Fibroblast of upper back skin (primary cell): ENCODE measurements at places on chromosomes 3 and 15.

DNA sequence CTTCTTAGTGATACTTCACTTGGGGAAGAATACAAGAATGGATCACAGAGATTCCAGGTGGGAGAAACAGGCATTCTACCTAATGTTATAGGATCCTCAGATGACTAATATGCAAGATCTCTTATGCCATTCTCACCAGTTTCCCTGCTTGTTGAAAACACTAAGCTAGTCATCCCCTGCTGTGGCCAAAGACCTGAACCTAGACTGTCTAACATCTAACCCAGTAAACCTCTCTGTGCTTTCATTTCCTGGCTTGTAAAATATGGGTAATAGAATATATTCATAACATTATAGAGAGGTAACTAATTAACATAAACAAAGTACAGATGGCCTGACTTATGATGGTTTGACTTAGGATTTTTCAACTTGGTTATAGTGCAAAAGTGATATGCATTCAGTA lies 776.3 kb downstream of the TUSC7 start:
- no peak for DNase-seq

DNA sequence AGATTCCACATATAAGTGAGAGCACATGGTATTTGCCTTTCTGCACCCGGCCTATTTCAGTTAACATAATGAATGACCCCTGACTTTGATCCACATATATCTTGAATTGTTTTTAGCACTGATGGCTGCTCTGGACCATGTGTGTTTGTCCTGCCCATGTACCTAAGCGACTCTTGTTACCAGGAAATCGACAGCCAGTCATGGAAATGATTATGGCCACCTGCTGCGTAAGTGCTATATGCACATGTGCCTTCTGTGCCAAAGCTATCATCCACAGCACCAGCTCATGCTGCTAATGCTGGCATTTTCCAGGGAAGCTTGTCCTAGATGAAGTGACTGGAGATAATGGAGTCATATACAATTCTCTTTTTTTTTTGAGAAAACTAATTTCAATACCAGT lies 103.7 kb downstream of the PEX5L start:
- DNase-seq, result no peak

GRCh38 chr15:69853544-69853951 lies 244.2 kb downstream of the TLE3 start:
- peak; percentile 90 for DNase-seq

DNA sequence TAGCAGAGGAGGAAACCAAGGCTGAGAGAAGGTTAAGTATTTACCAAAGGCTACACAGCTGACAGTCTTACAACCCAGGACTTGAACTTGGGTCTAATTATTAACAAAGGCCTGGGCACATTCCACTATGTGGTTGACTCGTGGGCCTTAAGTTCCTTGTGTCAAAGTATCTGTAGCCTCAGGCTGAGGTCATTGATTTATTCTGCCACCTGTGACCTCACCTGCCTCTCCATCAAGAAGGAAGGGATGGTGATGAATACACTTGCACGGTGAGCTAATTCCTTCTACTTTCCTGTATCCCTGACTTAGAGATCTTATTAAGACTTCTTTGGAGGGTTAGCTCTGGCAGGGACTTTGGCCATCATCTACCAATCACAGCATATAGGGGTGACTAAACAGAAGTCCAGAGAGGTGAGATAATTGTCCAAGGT lies 19.9 kb upstream of the LRRC58 start:
- DNase-seq, result no peak

DNA sequence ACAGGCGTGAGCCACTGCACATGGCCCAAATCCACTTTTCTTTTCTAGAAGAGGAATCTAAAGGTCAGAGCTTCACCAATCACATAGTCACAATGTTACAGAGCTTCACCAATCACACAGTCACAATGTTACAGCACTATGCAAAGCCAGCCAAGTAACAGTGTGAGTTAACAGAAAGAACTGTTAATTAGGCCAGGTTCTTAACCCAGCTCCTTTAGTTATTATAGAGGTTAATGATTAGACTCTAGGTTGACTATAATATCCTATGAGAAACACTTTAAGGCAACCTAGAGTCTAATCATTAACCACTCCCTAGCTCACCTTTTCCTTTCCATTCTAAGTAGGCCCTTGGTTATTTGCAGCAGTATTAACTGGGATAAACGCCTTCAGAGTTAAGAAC lies 54.0 kb downstream of the TASOR start:
- DNase-seq, result no peak

- no peak for DNase-seq
Measured at GRCh38 chr3:188219147-188219546, 65.2 kb downstream of the LPP start.

DNA sequence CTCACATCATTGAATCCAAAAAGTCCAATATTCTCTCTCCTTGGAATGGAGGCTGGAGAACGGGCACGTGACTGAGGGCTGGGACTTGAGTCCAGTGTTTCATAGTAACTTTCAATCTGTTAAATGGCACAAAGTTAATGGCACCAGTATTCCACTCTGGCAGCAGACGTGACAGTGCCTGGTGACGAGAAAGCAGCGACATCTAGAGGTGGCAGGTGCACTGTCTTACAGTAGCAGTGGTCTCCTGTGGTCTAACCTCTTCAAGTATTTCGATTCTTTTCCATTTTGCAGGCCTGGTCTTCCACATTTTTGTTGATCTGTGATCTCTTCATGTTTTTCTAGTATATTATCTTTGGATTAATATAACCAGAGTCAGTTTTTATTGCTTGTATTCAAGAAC lies 107.1 kb downstream of the OXSM start:
- DNase-seq, result no peak

DNA sequence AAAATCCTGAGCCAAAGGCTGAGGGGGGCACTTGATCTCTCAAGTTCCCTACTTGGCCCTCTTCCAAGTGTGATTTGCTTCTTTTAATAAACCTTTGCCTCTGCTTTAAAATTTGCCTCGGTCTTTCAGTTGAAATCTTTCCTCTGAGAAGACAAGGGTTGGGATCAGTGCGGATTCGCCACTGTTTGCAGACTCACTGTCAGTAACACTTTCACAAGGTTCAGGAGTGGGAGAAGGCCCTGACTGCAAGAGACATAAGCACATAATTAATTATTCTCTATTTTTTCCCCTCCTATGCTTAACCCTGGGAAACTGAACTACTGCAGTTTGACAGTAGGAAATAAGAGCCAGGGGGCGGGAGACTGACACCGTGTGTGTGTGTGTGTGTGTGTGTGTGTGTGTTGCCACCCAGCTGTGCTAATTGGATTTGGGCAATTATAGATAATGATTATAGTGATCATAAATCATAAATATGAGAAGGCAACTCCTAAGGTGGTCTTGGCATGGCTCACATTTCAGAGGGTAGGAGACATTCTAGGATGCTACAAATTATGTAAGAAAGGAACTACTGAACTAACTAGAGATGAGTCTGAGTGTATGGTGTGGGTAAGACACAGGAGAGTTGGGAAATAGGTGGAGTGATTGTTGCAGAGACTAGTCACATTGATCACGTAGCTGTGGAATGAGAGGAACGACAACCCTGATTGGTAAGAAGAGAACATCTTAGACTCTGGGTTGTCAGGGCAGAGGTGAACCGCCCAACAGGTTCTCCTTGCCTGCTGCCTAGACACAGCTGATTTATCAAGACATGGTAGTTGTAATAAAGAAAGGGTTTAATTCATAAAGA lies 5.5 kb upstream of the ZNF662 start:
- DNase-seq, result no peak

- no peak for DNase-seq
Measured at GRCh38 chr3:54262541-54262940, 140.2 kb downstream of the CACNA2D3 start.

DNA sequence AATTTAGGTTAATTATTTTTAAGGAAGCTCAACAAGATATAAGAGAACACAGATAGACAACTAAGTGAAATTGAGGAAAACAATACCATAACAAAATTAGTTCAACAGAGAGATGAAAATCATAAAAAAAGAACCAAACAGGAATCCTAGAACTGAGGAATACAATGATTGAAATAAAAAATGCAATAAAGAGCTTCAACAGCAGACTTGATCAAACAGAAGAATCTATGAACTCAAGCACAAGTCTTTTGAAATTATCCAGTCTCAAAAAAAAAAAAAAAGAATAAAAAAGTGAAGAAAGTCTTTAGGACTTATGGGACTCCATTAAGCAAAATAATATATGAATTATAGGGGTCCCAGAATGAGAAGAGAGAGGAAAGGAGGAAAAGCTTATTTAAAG lies 42.0 kb upstream of the GNB4 start:
- no peak for DNase-seq

DNA sequence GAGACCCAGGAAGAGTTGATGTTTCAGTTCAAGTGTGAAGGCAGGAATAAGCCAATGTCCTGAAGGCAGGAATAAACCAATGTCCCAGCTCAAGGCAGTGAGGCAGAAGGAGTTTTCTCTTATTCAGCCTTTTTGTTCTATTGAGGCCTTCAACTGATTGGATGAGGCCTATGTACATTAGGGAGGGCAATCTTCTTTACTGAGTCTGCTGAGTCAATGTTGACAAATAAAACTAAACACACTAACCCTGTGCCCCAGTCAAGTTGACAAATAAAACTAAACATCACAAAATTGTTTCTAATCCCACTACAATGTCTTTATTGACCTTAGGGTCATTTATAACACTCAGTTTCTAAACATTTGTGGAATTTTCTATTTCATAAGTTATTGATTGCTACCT lies 100.0 kb downstream of the CACNA2D3 start:
- no peak for DNase-seq

DNA sequence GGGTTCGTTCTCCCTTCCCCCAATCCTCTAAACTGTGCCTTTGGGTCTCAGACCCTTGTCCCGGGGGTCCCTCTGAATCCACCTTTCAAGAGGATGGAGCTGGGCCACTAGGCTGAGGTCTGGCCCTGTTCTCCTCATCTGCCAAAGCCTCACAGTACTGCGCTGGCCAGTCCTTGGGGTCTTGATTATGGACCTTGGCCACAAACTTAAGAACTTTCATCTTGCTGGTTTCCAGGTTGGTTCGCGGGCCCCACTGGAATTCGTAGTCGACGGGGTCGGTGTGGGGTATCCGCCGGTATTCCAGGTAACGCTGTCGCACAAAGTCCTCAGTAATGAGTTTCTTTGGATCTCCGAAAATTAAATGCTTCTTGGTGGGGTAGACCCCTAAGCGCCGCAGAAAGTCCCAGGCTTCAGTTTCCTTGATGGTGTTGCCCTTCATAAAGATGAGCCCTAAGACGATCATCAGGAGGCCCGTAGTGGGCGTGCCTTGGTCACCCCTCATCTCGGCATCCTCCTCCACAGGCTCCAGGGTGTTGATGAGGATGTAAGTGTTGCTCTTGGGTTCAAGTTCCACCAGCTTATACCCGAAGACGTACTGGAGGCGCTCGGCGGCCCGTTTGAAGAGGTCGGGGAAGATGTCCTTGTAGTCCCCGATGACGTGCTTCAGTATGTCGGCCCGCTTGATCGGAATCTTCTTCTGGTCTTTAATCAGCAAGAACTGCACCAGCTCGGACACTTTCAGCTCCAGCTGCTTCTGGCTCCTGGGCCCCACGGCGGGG lies 727 bp downstream of the NSMCE3 start:
- DNase-seq, result peak; percentile 28

- no peak for DNase-seq
Measured at GRCh38 chr3:11059799-11060115, 67.2 kb downstream of the SLC6A1 start.

- DNase-seq, result peak; percentile 49
Measured at GRCh38 chr3:115986555-115987207, 363.4 kb downstream of the GAP43 start.

- DNase-seq, result no peak
Measured at GRCh38 chr15:65773386-65774111, 18.5 kb downstream of the DENND4A start.

DNA sequence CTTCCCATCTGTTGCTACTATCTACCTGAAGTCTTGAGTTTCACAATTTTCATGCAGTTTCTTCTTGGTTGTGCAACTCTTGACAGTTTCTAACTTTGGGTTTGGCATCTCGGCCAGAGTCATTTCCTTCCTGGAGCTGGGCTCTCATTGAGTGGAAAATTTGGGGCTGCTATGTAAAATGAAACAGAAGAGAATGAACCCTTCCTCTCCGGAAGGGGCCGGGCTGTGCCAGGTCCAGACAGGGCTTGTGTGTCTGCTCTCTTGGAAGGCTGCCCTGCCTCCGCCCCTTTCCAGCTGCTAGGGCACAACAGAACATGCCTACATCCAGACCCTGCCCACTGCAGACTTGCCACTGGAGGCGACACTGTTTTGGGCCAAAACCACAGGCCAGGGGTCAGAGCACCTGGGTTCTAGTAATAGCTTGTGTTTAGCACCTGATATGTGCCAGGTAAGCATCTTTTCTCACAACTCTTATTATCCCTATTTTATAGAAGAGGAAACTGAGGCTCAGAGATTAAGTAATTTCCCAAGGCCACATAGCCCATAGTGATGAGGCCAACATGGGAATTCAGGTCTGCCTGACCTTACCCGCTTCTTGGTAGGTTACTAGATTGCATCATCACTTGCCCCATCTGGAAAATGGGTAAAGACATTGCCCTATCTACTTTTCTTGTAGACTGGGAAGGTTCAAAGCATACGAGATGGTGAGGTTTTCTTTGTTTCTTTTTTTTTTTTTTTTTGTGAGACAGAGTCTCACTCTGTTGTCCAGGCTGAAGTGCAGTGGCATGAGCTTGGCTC lies 25.0 kb downstream of the IRAK2 start:
- no peak for DNase-seq

- no peak for DNase-seq
Measured at GRCh38 chr3:112413074-112413473, 80.1 kb downstream of the CD200 start.

- DNase-seq, result no peak
Measured at GRCh38 chr3:161607056-161607455, 110.4 kb downstream of the OTOL1 start.

- DNase-seq, result no peak
Measured at GRCh38 chr3:61450866-61451265, 110.5 kb upstream of the PTPRG start.

DNA sequence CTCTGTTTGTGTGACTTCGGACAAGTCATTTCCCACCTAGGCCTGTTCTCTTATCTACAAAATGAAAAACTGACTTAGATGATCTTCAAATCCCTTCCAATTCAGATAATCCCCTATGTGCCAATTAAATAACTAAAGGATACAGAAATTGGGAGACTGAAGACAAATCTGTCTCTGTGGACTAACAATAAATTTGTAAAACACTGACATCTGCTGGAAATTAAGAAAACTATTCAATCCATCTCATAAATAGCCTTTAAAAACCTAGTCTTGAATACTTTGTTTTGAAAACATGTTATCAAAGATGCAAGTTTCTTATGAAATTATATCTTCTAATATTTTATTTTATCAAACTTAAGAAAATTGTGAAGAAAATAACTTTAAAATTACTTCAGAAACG lies 38.3 kb downstream of the MTHFS start:
- DNase-seq, result peak; percentile 14

- DNase-seq, result peak; percentile 89
Measured at GRCh38 chr15:98873441-98874218, 134.0 kb downstream of the PGPEP1L start.

GRCh38 chr3:81268526-81268925 lies 492.9 kb downstream of the GBE1 start:
- no peak for DNase-seq

GRCh38 chr15:76203346-76204108 lies 107.7 kb downstream of the ETFA start:
- no peak for DNase-seq
